ENCODE measurements at places on chromosomes 1 and 21. TPM values are rescaled to one million over a fixed set of nuclear protein-coding genes. Genes with fewer than 3 reads are reported as not detected.

GRCh38 chr1:53576381-53576801 lies 117.2 kb downstream of the DMRTB1 start:
- DNase-seq, result no peak
- no peaks in the 10 kb centered on the region for H3K27me3 ChIP-seq
- no peak overlapping the region for H3K27ac ChIP-seq
- no peak overlapping the region for H3K4me3 ChIP-seq
- H3K36me3 ChIP-seq, result no peaks in the 10 kb centered on the region
- H3K4me1 ChIP-seq, result peaks cover 17% of the 10 kb centered on the region

DNA sequence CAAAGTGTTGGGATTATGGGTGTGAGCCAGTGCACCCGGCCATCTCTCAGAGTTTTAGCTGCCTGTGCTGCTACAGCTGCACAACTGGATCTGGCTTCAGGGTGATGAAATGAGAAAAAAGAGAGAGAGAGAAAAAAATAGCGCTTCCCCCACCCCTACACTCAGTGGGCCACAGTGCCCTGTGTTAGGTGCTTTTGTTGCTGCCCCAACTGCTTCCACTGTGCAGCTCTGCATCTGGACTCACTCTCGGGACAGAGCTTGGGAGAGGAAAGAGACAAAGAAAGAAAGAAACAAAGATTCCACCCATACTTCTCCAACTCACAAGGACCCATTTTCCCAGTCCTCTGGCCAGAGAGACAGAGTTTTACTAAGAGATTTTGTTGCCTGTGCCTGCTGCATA lies 50.4 kb downstream of the INAVA start:
- no peak overlapping the region for H3K27ac ChIP-seq
- no peaks in the 10 kb centered on the region for H3K27me3 ChIP-seq
- DNase-seq, result no peak
- no peaks in the 10 kb centered on the region for H3K36me3 ChIP-seq
- no peak overlapping the region for H3K4me3 ChIP-seq

- no peaks in the 10 kb centered on the region for H3K36me3 ChIP-seq
- H3K27me3 ChIP-seq, result no peaks in the 10 kb centered on the region
- no peak overlapping the region for H3K4me3 ChIP-seq
- DNase-seq, result no peak
These were observed 102.7 kb upstream of the C1orf174 start for GRCh38 chr1:4002741-4003140.

GRCh38 chr21:35886887-35887286 lies 173.4 kb downstream of the SETD4 start:
- H3K27me3 ChIP-seq, result no peaks in the 10 kb centered on the region
- H3K27ac ChIP-seq, result no peak overlapping the region
- no peaks in the 10 kb centered on the region for H3K4me1 ChIP-seq
- no peak for DNase-seq
- H3K36me3 ChIP-seq, result no peaks in the 10 kb centered on the region

The CACNA1S gene
- not detected for polyA plus RNA-seq

The ESPN gene
- polyA plus RNA-seq, result 0.40 TPM
